ENCODE measurements at places on chromosomes 6 and 20.

DNA sequence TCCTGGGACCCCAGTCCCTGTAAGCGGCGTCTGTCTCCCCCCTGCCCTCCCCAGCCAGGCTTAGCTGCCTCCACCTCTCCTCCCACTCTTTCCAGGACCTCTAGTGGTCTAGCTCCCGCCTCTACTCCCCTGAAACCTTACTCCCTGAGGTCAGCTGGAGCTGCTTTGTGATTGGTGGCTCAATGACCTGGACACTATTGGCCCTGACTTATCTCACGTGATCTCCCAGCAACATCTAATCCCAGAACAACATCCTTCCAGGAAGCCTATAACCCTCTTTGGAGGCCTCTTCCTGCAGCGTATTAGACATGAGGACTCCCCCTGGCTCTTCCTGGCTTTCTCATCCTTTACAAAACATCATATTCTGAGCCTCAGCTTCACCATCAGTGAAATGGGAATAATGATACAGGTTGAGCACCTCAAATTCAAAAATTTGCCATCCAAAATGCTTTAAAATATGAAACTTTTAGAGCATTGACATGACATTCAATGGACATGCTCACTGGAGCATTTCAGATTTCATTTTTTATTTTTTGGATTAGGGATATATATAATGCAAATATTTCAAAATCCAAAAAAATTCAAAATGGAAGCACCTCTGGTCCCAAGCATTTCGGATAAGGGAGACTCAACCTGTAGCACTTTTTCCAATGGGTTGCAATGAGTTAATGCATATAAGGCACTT lies 16.3 kb upstream of the SRC start:
- no peaks in the 10 kb centered on the region for H3K27me3 ChIP-seq
- no peaks in the 10 kb centered on the region for H3K36me3 ChIP-seq
- DNase-seq, result no peak
- H3K4me3 ChIP-seq, result no peak overlapping the region
- no peak overlapping the region for H3K27ac ChIP-seq

DNA sequence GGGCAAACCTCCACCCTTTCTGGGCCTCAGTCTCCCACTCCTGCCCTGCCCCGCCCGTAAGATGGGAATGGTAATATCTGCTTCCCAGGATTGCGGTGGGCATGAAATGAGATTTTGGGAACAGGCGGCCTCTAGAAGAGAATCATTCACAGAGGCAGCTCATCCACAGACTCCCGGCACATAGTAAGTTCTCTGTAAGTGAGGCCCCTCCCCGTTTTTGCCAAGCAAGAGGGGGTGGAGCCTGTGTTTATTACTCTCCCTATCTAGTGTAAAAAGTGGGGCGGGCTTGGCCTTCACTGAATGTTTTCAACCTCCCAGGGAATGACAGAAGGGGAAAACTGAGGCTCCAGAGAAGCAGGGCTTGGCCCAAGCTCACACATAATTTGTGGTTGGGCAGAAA lies 20.0 kb downstream of the SUN5 start:
- no peaks in the 10 kb centered on the region for H3K27me3 ChIP-seq
- H3K27ac ChIP-seq, result no peak overlapping the region
- no peak overlapping the region for H3K4me3 ChIP-seq
- peaks cover 4% of the 10 kb centered on the region for H3K4me1 ChIP-seq
- no peaks in the 10 kb centered on the region for H3K36me3 ChIP-seq

GRCh38 chr6:160358225-160359119 lies 10.3 kb downstream of the SLC22A3 start:
- H3K27ac ChIP-seq, result no peak overlapping the region
- DNase-seq, result no peak
- H3K4me1 ChIP-seq, result peaks cover 2% of the 10 kb centered on the region
- H3K27me3 ChIP-seq, result peaks cover 16% of the 10 kb centered on the region
- no peaks in the 10 kb centered on the region for H3K36me3 ChIP-seq

GRCh38 chr20:32019563-32020463 lies 9.6 kb downstream of the CCM2L start:
- no peak overlapping the region for H3K27ac ChIP-seq
- DNase-seq, result no peak
- H3K4me3 ChIP-seq, result peak overlapping the region; percentile 78
- peaks cover 19% of the 10 kb centered on the region for H3K4me1 ChIP-seq

DNA sequence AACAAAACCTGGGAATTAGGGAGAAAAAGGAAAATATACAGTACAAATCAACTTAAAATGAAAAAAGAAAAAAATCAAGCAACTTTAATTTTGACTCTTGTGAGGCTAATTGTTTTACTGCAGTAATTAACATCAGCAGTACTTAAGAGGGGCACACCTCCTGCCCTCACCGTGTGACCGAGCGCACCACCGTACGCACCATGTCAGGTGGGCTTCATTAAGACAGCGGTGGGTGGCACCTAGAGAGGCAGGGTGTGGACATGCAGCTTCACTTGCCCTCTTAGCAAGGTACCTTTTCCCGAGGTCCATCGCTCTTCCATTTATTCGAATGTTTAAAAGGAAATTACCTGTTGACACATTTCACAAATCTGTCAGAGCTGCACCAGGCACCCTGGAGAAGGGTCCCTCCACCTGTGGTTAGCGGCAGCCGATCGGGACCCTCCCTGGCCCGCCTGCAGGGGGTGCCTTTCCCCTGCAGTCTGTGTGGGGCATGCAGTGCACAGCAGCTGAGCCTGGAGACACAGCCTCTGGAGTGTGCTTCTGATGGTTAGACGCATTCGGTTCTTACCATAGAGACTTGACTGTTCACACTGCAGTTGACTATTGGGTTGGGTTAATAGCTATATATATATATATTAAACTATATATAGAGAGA lies 184.1 kb downstream of the TMEM242 start:
- H3K4me1 ChIP-seq, result peaks cover 12% of the 10 kb centered on the region
- H3K36me3 ChIP-seq, result peaks cover 29% of the 10 kb centered on the region
- no peak overlapping the region for H3K27ac ChIP-seq
- no peak for DNase-seq
- H3K4me3 ChIP-seq, result no peak overlapping the region
- no peaks in the 10 kb centered on the region for H3K27me3 ChIP-seq

DNA sequence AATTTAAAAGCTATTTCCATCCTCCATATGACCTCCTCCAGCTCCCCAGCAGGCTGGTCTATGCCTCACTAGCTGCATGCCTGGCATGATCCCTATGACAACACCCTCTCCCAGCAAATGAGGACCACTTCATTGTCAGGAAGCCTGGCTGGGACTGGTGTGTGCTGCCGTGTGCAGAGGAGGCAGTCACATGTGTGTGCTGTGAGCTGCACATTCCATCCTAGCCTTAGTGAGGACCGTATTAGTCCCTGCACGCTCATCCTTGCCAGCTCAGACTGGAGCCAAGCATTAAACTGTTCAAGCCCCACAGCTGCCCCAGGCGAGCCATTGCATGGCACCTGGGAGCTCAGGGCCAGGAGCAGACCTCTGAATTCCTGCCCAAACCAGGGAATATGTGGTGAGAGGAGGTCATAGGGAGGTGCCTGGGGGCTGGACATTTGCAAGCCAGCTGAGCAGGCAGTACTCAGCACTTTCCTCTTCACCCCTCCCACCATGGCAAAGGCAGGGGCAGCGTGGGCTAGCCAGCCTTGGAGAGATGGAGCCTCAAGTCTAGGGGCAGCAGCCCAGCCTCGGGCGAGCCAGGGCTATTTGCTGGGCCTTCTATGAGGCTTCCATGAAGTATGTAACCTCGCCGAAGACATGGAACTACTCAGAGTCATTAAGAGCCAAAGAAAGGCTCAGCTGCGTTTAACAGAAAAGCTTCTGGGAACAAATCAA lies 8.7 kb upstream of the CCN5 start:
- H3K27me3 ChIP-seq, result no peaks in the 10 kb centered on the region
- no peak for DNase-seq
- H3K36me3 ChIP-seq, result no peaks in the 10 kb centered on the region
- no peaks in the 10 kb centered on the region for H3K4me1 ChIP-seq
- H3K4me3 ChIP-seq, result no peak overlapping the region
- H3K27ac ChIP-seq, result no peak overlapping the region

- H3K36me3 ChIP-seq, result no peaks in the 10 kb centered on the region
- no peak overlapping the region for H3K4me3 ChIP-seq
- peaks cover 3% of the 10 kb centered on the region for H3K4me1 ChIP-seq
These were observed 121.8 kb downstream of the COL9A1 start for GRCh38 chr6:70180901-70181599.

DNA sequence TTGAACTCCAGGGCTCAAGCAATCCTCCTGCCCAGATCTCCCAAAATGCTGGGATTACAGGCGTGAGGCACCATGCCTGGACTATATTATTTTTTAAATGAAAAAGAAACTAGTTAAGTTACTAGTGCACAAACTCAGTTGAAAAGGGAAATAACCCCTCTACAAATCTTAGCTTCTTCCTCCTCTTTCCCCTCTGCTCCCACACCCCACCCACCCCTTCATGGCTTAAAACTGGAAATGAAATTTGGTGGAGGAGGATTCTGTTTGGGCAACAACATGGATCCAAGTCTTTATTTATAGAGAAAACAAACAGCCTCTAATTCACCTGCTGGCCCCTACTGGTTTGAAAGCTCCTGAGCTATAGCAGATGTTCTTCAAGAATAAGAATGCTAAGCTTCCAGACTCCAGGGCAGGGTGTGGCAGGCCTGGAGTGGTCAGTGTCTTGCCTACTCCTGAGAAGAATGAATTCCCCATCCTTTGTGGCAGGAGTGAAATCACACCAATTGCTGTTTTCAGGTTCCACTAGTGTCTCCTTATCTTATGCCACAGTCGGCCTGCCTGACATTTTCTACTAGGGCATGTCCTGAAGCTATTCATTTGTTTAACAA lies 73.5 kb downstream of the ZFP64 start:
- DNase-seq, result no peak
- H3K4me1 ChIP-seq, result no peaks in the 10 kb centered on the region
- H3K4me3 ChIP-seq, result no peak overlapping the region
- H3K27me3 ChIP-seq, result no peaks in the 10 kb centered on the region

DNA sequence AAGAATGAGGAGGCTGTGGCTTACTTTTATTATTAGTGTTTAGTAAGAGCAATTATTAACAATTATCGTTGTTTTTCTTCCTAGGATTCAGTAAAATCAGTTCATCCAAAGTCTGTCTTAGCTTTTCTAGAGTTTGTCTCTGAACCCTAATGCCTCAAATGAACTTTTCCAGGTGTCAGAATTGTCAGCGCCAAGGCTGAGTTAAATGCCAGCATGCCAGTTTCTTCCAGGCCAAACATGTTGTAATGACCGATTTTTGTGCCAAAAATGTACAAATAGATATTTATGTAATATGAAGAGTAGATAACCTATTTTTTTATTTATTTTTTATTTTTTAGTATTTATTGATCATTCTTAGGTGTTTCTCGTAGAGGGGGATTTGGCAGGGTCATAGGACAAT lies 66.8 kb upstream of the SCGN start:
- H3K36me3 ChIP-seq, result no peaks in the 10 kb centered on the region
- no peak for DNase-seq
- no peaks in the 10 kb centered on the region for H3K27me3 ChIP-seq
- no peak overlapping the region for H3K27ac ChIP-seq
- H3K4me3 ChIP-seq, result no peak overlapping the region

GRCh38 chr6:75331151-75331550 lies 46.6 kb upstream of the TMEM30A start:
- DNase-seq, result no peak
- no peak overlapping the region for H3K27ac ChIP-seq
- H3K4me3 ChIP-seq, result no peak overlapping the region
- peaks cover 29% of the 10 kb centered on the region for H3K27me3 ChIP-seq
- H3K36me3 ChIP-seq, result no peaks in the 10 kb centered on the region

- no peaks in the 10 kb centered on the region for H3K36me3 ChIP-seq
- DNase-seq, result no peak
- H3K27ac ChIP-seq, result no peak overlapping the region
- peaks cover 58% of the 10 kb centered on the region for H3K4me1 ChIP-seq
- H3K27me3 ChIP-seq, result no peaks in the 10 kb centered on the region
These were observed 125.9 kb upstream of the TNFAIP3 start for GRCh38 chr6:137740967-137741761.

- H3K36me3 ChIP-seq, result peaks cover 3% of the 10 kb centered on the region
- no peaks in the 10 kb centered on the region for H3K27me3 ChIP-seq
- DNase-seq, result peak; percentile 42
- peak overlapping the region; percentile 24 for H3K4me3 ChIP-seq
- H3K4me1 ChIP-seq, result peaks cover 63% of the 10 kb centered on the region
- H3K27ac ChIP-seq, result peak overlapping the region; percentile 92
These were observed 80.3 kb downstream of the ZDHHC14 start for GRCh38 chr6:157461000-157461915.

- H3K36me3 ChIP-seq, result no peaks in the 10 kb centered on the region
These were observed 167.1 kb downstream of the MAFB start for GRCh38 chr20:40521962-40522361.

DNA sequence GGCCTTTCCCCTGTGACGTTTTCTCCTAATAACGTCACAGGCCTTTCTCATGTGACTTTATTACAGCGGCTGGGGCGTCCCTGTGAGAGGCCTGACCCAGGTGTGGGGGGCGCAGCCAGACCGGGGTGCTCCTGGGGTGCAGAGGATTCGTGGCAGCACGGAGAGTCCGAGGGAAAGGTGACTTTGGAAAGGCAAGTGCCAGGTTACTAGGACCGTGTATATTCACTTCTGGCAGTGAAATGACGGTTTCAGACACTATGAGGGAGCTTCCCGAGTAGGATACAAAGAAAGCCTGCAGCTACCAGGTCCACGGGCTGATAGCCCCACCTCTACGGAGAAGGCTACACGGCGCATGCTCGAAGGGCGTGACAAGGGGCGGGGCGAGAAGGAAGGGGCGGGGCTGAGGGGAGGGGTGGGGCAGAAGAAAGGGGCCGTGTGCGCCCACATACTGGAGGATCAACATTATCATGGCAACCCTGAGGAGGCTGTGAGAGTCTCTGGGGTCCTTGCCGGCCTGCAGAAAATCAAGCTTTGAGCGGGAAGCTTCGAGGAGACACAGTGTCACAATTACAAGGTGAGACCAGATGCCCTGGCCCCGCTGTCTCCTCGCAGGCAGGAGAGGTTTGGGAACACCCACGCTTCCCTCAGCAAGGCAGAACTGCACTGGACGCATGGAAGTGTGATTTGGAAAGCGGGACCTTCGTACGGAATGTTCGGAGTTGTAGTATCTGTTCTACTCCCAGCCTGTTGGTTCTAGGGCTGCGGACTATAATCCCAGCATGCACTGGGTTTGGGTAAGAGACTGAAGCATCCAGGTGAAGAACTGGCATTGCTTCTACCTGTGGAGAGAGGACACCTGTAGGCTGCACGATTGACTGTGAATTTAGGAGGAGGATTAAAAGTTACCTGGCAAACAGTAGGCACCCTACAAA lies 54.4 kb upstream of the ZNF337 start:
- peak overlapping the region; percentile 40 for H3K27ac ChIP-seq
- H3K4me1 ChIP-seq, result peaks cover 19% of the 10 kb centered on the region
- peak overlapping the region; percentile 81 for H3K4me3 ChIP-seq
- DNase-seq, result peak; percentile 39

GRCh38 chr6:32244946-32245398 lies 21.1 kb upstream of the NOTCH4 start:
- no peak overlapping the region for H3K27ac ChIP-seq
- DNase-seq, result peak; percentile 51
- H3K36me3 ChIP-seq, result no peaks in the 10 kb centered on the region
- peaks cover 18% of the 10 kb centered on the region for H3K4me1 ChIP-seq

GRCh38 chr6:11141295-11141694 lies 29.8 kb upstream of the ERVFRD-1 start:
- no peak for DNase-seq
- no peaks in the 10 kb centered on the region for H3K36me3 ChIP-seq
- peaks cover 22% of the 10 kb centered on the region for H3K4me1 ChIP-seq
- no peak overlapping the region for H3K27ac ChIP-seq
